Amygdala (tissue), 56 donors: ENCODE measurements at places on chromosomes 16 and 17.

GRCh38 chr17:11986179-11986941 lies 10.9 kb downstream of the ZNF18 start:
- DNase-seq, result no peak

GRCh38 chr17:41511116-41511515 lies 5.7 kb upstream of the KRT13 start:
- DNase-seq, result no peak

DNA sequence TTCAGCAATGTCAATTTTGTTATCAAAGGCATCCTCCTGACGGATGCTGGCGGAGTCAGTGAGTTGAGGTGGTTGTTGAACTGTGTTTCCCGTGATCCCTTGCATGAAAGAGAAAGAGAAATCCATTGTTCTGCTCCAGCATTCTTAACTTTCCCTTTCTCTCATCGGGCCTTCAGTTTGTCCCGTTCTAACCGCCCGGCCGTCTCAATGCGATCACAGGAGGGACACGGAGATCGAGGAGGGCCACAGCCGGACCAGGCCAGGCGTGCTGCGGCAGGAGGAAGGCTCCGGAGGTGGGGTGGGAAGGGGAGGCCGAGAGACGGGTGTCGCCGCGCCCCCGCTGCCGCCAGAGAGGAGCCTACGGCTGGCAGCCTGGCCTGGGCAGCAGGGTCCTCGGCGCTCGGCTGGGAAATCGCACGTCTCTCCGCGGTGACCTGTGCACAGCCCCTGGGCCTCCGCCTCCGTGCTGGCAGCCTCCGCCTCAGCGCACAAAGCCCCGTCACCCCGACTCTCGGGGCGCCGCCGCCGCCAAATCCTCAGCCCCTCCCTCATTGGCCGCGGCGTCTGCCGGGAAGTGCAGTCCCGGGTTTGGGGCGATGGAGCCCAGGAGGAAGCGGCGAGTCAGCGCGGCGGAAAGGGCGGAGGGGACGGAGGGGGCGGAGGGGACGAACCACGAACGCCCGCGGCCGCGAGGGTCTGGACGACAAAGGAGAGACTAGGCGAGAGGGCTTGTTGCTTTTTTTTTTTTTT lies 38.1 kb downstream of the SOST start:
- no peak for DNase-seq

DNA sequence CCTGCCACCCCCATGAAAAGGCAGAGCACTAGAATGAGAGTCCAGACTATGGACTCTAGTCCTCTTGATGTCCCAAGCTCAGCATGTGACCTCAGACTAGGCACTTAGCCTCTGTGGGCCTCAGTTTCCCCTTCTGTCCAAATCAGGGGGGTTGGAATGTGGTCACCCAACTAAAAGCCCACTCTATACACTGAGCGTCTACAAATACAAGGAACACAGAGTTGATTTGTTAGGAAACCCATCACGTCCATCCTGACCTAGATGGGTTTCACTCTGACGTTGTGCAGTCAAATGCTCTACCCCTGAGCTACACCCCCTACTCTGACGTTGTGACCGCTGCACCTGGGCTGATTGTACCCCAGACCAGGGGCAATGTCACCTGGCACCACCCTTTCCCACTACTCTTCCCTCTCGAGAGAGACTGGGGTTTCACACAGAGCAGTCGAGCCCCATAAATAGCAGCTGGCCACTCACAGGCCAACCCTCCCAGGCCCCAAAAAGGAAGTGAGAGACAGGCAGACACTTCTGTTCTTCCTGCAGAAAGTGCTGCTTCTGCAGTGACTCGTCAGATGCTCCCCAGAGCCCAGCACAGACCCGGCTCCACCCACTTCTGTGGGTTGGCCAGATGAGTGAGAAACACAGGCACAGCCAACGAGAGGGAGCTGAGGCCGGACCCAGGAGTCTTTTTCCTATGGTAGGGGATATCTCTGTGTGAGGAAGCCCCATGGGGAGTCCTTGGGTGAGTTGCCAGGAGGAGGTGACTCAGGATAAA lies 16.1 kb upstream of the TNFRSF13B start:
- DNase-seq, result no peak

- no peak for DNase-seq
Measured at GRCh38 chr17:34851961-34852540, 109.2 kb downstream of the CCT6B start.

DNA sequence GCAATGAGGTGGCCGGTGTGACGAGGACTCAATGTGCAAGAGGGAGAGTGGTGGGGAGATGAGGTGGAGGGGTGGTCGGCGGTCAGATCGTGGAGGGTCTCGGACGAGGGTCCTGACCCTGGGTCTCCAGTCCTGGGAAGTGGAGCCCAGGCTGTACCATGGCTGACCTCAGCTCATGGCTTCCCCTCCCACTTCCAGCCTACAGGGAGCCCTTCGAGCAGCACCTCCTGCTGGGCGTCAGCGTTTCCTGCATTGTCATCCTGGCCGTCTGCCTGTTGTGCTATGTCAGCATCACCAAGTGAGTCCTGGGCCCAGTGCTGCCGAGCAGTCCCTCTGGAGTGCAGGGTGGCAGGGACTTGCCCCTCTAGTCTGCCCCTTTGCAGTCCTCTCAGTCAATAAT lies 41.8 kb downstream of the IL4R start:
- DNase-seq, result no peak

DNA sequence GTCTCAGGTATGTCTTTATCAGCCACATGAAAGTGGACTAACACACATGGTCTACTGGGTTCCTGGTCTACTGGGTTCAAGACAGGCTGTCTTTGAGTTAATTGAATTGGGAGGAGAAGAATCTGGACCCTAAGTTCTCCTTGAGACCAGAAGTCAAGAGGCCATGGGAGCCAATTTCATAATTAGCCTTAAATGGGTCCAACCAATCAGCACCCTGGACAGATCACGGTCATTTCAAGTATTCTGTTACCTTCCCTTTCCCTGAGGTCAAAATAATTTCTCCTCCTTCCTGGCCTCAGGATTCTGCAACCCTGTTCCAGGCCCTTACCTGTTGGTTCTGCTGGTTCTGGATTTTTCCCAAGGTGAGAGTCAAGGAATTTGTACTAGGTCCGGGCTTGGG lies 23.8 kb downstream of the OSBPL7 start:
- DNase-seq, result no peak
